ENCODE measurements at places on chromosomes 4 and X.

GRCh38 chrX:3757510-3758025 lies 44.1 kb upstream of the PRKX start:
- no peak overlapping the region for H3K4me3 ChIP-seq
- no peaks in the 10 kb centered on the region for H3K36me3 ChIP-seq
- H3K27me3 ChIP-seq: no peaks in the 10 kb centered on the region
- no peak for DNase-seq
- H3K27ac ChIP-seq: no peak overlapping the region

- DNase-seq: no peak
- H3K4me1 ChIP-seq: no peaks in the 10 kb centered on the region
- H3K27ac ChIP-seq: no peak overlapping the region
- H3K36me3 ChIP-seq: no peaks in the 10 kb centered on the region
- peaks cover 1% of the 10 kb centered on the region for H3K27me3 ChIP-seq
- H3K4me3 ChIP-seq: no peak overlapping the region
Observed at GRCh38 chr4:79852305-79852730, 220.7 kb downstream of the ANTXR2 start.

- H3K27me3 ChIP-seq: peaks cover 4% of the 10 kb centered on the region
- no peak for DNase-seq
- no peak overlapping the region for H3K4me3 ChIP-seq
- H3K36me3 ChIP-seq: no peaks in the 10 kb centered on the region
- H3K27ac ChIP-seq: peak overlapping the region; percentile 56
Observed at GRCh38 chrX:69150281-69150960, 14.8 kb downstream of the PJA1 start.

GRCh38 chr4:17115583-17115982 lies 217.1 kb upstream of the LDB2 start:
- H3K27me3 ChIP-seq: peaks cover 10% of the 10 kb centered on the region
- no peak overlapping the region for H3K4me3 ChIP-seq
- H3K4me1 ChIP-seq: no peaks in the 10 kb centered on the region
- H3K36me3 ChIP-seq: no peaks in the 10 kb centered on the region
- no peak overlapping the region for H3K27ac ChIP-seq

- peaks cover 2% of the 10 kb centered on the region for H3K36me3 ChIP-seq
- no peak overlapping the region for H3K4me3 ChIP-seq
- H3K27ac ChIP-seq: no peak overlapping the region
- H3K4me1 ChIP-seq: no peaks in the 10 kb centered on the region
- no peak for DNase-seq
- peaks cover 63% of the 10 kb centered on the region for H3K27me3 ChIP-seq
Observed at GRCh38 chr4:2051086-2051485, 8.0 kb upstream of the NAT8L start.

GRCh38 chr4:92825256-92825655 lies 521.5 kb downstream of the GRID2 start:
- no peaks in the 10 kb centered on the region for H3K4me1 ChIP-seq
- no peaks in the 10 kb centered on the region for H3K36me3 ChIP-seq
- no peaks in the 10 kb centered on the region for H3K27me3 ChIP-seq
- H3K4me3 ChIP-seq: no peak overlapping the region
- no peak for DNase-seq

- H3K27me3 ChIP-seq: peaks cover 19% of the 10 kb centered on the region
- H3K27ac ChIP-seq: no peak overlapping the region
- peaks cover 5% of the 10 kb centered on the region for H3K36me3 ChIP-seq
- DNase-seq: no peak
Observed at GRCh38 chrX:118239178-118239870, 106.6 kb upstream of the WDR44 start.

DNA sequence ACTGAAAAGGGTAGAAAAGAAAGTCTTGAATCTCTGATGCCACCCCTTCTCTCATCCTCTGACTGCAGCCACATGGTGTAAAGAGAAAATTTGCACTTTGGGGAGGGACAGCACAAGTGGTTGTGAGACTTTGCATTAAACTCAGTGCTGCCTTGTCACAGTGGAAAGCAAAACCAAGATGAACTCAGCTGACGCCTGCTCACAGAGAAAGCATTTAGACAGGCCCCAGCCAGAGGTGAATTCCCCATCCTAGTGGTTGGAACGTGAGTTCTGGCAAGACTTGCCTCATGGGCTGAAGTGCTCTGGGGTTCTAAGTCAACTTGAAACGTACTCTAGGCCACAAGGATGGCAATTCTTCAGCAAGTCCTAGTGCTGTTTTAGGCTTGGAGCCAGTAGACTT lies 1101.4 kb downstream of the ADGRL3 start:
- no peaks in the 10 kb centered on the region for H3K36me3 ChIP-seq
- no peak for DNase-seq
- no peaks in the 10 kb centered on the region for H3K4me1 ChIP-seq
- H3K27ac ChIP-seq: no peak overlapping the region

- H3K27ac ChIP-seq: no peak overlapping the region
- no peak for DNase-seq
- H3K4me3 ChIP-seq: no peak overlapping the region
- H3K36me3 ChIP-seq: no peaks in the 10 kb centered on the region
- peaks cover 2% of the 10 kb centered on the region for H3K27me3 ChIP-seq
Observed at GRCh38 chr4:38710053-38710452, 46.1 kb downstream of the KLF3 start.

GRCh38 chrX:21838937-21839333 lies 482 bp upstream of the MBTPS2 start:
- H3K36me3 ChIP-seq: peaks cover 6% of the 10 kb centered on the region
- H3K27ac ChIP-seq: peak overlapping the region; percentile 89
- no peak for DNase-seq

DNA sequence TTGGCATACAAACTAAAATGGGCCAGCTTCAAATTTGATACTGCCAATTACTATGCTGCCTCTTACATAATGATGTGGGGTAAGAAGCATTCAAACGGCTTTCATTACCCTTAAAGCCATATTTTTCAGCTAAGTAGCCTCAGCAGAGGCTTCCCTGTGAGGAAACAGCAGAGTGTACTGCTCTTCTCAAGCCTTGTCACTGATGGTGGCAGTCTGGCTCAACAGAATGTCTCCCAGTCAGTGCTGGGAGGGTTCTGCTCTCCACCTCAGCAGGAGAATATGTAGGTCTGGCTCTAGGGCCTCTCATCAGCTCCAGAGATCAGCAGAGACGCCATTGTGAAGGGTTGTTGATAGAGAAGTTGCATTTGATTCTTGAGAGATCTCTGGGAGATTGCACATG lies 44.6 kb upstream of the MBNL3 start:
- H3K4me1 ChIP-seq: no peaks in the 10 kb centered on the region
- H3K4me3 ChIP-seq: no peak overlapping the region
- no peak for DNase-seq
- peaks cover 1% of the 10 kb centered on the region for H3K27me3 ChIP-seq

DNA sequence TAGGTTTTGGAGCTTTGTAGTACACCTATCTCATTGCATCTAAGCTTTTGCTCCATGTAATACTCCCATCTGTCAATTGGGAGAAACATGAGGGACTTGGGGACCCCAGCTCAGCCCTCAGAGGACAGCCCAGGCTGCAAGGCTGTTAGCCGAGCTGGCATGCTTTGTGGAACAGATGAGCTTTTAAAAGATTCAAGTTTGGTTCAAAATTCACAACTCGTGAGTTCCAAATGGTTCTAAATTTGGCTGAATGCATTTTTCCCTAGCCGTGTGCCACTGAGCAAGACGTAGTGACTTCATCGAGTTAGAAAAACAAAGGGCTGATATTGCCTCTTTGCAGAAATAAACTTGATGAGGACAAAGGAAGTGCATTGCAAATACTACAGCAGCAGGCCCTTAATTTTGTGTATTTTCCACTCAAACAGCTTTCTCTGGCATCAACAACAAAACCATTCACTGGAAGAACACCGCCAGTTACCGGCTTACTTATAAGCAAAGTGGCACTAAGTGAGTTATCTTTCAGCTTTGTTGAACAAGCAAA lies 165.0 kb upstream of the HS3ST1 start:
- DNase-seq: no peak
- no peaks in the 10 kb centered on the region for H3K27me3 ChIP-seq
- H3K27ac ChIP-seq: no peak overlapping the region

GRCh38 chr4:33013282-33013681 lies 2293.1 kb downstream of the PCDH7 start:
- no peaks in the 10 kb centered on the region for H3K4me1 ChIP-seq
- H3K36me3 ChIP-seq: no peaks in the 10 kb centered on the region
- no peak overlapping the region for H3K27ac ChIP-seq
- no peaks in the 10 kb centered on the region for H3K27me3 ChIP-seq
- H3K4me3 ChIP-seq: no peak overlapping the region
- DNase-seq: no peak

GRCh38 chr4:137663251-137664045 lies 131.2 kb upstream of the PCDH18 start:
- H3K27me3 ChIP-seq: no peaks in the 10 kb centered on the region
- H3K4me3 ChIP-seq: no peak overlapping the region
- H3K36me3 ChIP-seq: no peaks in the 10 kb centered on the region
- no peak for DNase-seq

DNA sequence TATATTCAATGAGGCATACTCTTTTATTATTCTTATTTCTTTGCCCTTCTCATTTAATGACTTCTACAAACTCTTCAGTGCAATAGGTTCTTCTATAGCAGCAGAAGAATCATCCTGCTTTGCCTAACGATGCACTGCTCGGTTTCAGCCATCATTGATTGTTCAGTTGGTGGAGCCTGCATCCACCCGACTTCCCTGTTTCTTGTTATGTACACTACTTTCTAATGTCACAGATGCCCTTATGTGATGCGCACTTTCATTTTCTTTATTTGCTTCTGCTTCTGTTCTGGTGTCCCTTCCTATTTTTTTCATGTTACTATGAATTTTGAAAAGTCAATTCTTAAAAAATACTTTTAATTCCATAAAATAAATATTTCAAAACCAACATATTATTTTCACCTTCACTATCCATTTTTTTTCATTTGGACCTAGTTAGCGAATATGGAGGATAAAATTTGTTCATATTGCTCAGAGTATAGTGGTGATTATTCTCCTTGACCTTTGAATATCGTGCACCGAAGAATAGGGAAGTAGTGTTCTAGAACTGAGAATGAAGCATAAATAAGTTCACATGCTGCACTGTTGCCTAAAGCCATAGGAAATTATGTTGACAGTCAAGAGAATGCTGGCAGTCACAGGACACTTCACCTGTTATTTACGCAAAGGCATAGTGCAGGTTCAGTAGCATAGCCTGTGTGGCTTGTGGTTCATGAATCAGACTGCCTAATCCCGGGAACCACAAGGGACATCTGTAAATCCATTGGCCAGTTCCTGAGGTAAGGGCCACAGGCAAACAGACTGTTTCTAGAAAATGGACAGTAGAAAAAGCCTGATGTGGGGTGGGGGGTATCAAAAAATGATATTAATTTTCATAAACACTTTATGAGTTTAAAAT lies 21.3 kb upstream of the SFRP2 start:
- no peak overlapping the region for H3K4me3 ChIP-seq
- H3K4me1 ChIP-seq: peaks cover 26% of the 10 kb centered on the region
- H3K27ac ChIP-seq: no peak overlapping the region
- no peaks in the 10 kb centered on the region for H3K27me3 ChIP-seq

DNA sequence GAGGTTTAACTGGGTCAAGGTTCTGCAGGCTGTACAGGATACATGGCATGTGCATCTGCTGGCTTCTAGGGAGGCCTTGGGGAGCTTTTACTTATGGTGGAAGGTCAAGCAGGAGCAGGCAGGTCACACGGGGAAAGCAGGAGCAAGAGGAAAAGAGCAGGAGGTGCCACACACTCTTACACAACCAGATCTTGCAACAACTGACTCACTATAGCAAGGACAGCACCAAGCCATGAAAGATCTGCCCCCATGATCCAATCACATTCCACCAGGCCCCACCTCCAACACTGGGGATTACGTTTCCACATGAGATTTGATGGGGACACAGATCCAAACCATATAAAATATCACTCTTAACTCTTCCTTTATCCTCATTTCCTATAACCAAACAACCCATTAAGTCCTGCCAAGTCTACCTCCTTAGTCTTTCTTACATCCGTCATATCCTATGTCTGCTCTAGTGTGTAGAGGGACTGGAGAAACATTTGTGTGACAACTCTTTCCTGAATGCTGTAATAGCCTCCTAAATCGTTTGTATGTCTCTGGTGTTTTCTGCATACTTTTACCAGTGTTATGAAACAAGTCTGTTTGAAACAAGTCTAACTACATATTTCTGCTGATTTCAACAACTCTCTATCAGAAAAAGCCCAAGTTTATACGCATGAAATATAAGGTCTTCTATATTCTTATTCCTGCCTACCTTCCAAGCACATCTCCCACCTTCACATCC lies 8.3 kb upstream of the RAP2C start:
- no peaks in the 10 kb centered on the region for H3K27me3 ChIP-seq
- no peak overlapping the region for H3K4me3 ChIP-seq
- H3K27ac ChIP-seq: no peak overlapping the region
- DNase-seq: no peak

DNA sequence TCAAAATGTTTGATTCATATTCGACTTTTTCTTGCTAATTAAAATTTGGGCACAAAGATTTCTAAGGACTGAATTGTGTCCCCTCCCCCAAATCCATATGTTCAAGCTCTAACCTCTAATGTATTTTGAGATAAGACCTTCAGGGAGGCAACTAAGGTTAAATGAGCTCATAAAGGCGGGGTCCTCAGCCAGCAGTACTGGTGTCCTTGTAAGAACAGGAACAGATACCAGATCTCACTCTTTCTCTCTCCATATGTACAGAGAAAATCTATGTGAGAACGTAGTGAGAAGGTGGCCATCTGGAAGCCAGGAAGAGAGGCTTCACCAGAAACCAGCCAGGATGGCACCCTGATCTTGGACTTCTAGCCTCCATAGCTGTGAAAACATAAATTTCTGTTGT lies 116.9 kb downstream of the VEGFC start:
- H3K4me3 ChIP-seq: no peak overlapping the region
- H3K27me3 ChIP-seq: no peaks in the 10 kb centered on the region
- no peaks in the 10 kb centered on the region for H3K36me3 ChIP-seq
- no peak for DNase-seq

DNA sequence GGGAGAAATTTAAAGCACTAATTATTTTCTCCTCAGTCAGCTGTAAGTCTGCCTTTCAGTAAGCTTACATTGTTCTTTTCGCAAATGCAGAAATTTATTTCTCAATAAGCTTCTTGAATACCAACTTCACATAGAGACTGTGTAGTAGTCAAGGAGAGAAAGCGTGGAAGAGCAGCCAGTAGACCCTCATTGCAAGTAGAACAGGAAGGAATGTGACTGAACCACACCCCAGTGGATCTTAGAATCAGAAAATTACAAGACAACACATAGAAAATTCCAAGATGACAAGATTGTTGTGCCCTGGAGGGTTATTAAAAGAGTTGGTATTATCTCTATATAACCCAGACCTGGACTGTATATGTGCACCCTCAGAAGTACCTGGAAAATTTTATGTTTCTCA lies 216.9 kb downstream of the RELL1 start:
- peaks cover 13% of the 10 kb centered on the region for H3K27me3 ChIP-seq
- H3K36me3 ChIP-seq: no peaks in the 10 kb centered on the region
- H3K4me3 ChIP-seq: no peak overlapping the region
- no peak overlapping the region for H3K27ac ChIP-seq
- DNase-seq: no peak
- no peaks in the 10 kb centered on the region for H3K4me1 ChIP-seq

GRCh38 chr4:25810461-25811373 lies 52.1 kb downstream of the SEL1L3 start:
- no peaks in the 10 kb centered on the region for H3K27me3 ChIP-seq
- H3K36me3 ChIP-seq: peaks cover 19% of the 10 kb centered on the region
- no peak for DNase-seq
